ENCODE measurements at places on chromosomes 5 and 9.
A peak's percentile ranks its signal among the peaks of the same experiment; 100 is the strongest.

GRCh38 chr9:137313326-137313936 lies 11.4 kb upstream of the NRARP start:
- DNase-seq: peak; percentile 62

- no peak for DNase-seq
These were observed 5.6 kb downstream of the MAMDC2 start for GRCh38 chr9:70049236-70049635.

- DNase-seq: no peak
These were observed 226.1 kb downstream of the SLCO4C1 start for GRCh38 chr5:102069974-102070373.

DNA sequence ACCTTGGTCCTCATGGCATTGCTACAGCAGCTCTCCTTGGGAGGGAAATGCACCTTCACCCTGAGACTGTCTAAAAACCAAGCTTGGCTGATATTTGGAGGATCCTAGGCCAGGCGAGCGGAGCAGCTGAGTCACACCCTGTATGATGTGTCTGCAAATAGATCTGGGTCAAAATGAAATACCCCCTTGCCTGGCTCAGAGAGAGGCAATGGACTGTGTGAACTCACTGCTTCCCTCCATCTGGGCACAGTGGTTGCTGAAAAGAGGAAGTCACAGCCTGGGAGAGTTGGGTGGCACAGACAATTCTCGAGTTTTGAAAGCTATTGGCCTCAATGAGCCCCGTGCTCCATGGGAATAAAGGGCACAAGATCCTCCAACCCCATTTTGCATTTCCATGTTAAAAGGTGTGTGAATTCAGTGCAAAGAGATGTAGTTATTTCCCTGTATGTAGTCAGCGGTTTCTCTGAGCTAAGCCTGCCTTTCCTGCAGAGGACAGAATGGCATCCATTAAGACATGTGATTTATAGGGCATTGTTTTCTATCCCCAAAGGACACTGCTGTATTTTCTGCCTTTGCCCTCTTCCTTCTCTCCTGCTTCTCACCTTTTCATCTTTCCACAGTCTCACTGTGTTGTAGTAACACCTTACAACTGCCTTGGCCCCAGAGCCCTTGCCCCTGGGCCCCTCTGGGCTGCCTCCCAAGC lies 177.2 kb downstream of the GADD45G start:
- DNase-seq: no peak

DNA sequence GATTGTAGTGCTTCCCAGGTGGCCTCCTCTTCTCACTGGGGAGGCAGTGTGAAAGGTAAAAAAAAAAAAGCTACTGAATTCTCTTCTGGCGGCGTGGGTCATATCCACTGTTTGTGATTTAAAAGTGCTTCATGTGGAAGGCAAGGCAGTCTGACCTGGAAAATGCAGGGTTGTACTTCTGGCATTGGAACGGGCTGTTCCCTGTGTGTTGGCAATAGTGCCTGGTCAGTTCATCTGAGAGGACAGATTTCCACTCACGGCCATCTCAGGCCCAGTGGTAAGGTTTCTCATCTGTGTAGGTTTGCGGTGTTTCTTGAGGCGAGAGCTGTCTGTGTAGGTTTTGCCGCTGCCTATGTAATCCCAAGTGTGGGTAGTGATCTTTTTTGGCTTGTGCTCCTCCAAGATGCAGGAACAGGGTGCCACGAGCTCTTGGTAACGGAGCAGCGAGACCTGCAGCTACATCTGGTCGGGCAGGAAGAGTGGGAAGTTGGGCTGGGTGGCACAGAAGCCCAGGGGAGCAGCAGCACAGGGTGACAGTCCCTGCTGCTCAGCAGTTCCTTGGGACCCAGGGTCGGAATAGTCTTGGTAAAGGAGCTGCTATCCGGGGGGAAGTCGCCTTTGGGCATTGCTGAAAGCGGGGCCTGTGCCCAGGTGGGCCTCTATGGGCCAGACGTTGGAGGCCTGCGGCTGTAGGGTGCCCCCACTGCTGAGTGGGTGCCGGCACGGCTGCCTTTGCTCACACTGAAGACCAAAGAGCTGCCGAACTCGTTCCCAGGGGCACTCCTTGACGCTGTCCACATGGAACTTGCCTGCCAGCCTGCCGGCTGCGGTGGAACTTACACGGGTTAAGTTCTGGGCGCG lies 11.2 kb downstream of the RCL1 start:
- DNase-seq: no peak

DNA sequence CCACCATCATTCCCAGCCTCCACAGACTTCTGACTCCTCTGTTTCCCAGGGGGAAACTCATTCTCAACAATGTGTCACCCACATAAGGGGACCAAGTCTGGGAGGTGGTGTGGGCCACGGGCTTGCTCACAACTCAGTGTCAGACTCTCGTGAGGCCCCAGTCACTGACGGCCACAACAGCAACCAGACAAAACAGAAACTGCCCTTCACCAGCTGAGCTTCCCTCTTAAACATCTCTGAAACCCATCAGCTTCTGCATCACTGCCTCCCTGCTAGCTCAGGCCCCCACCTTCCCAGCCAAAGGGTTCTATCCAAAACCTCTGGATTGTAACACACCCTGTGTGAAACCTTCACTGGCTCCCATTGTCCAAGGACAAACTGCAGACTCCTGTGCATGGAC lies 273.4 kb downstream of the CDK5RAP2 start:
- no peak for DNase-seq

GRCh38 chr5:88281322-88281721 lies 12.7 kb upstream of the TMEM161B start:
- no peak for DNase-seq

DNA sequence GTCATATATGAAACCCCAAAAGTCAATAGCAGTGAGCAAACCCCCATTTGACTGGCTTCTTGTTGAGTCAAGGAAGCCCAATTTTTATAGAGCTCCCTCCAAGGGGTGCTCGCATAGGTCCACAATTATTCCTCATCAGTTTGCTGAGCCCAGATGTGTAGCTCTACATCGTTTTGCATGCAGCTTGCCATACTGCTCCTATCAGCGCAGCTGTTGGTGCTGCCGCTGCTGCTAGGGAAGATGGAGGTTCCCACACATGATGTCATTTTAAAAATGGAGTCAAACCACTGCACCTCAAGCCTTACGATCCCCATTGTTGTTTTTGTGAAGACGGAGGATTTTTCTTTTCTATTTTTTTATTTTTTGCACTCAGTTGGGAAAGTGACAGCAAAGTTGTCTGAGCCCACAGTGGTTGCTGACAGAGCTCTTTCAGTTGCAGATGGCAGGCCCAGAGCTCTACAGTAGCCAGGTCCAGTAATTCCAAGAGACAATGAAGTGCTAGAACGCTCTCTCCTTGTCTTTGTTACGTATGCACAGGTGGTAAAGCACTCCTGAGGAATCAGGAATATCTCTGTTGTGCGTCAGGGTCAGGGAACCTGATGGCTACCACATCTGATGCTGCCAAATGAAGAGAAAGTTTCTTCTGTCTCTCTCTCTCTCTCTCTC lies 23.2 kb upstream of the C5orf63 start:
- no peak for DNase-seq

DNA sequence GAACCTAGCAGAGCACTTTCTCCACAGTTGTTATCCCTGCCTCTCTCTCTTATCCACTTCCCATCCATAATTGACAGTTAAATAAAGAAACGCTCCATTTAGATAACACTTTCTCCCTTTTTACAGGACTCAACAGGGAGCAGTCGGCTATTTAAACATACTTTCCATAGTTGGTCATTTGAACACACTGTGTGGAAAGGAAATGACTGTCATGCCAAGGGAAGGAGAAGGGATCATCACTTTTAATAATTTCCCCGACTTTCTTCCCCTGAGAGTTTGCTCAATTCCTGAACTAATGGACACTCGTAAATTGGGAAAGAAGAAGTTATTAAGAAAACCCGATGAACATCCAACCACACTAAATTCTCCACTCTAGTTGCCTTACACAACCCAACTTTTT lies 400.8 kb upstream of the PTGER4 start:
- DNase-seq: no peak

- DNase-seq: no peak
These were observed 150.2 kb upstream of the SLC12A2 start for GRCh38 chr5:127933348-127933747.

Measured in left forelimb (tissue), 1 donor.